ENCODE measurements at places on chromosomes 11 and 22. TPM values are rescaled to one million over a fixed set of nuclear protein-coding genes. Genes with fewer than 3 reads are reported as not detected.
A peak's percentile ranks its signal among the peaks of the same experiment; 100 is the strongest.

DNA sequence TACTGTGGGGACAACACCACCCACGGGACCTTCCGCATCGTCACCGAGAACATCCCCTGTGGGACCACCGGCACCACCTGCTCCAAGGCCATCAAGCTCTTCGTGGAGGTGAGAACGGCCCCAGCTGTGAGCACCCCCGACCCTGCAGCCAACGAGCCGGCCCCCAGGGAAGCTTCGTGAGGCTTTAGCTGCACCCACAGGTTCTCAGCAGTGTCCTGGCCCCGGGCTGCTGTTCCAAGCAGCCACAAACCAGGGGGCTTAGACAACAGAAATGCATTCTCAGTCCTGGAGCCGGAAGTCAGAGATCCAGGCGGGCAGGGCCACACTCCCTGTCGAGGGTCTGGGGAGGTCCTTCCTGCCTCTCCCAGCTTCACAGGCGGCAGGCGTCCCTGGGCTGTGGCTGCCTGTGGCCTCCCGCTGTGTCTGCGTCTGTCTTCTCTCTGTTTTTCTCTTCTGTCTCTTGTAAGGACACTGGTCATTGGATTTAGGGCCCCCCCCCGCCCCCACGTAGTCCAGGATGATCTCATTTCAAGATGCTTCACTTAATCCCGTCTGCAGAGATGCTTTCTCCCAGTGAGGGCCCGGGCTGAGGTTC, 12.5 kb downstream of the MUC5B start:
- DNase-seq: no peak

- DNase-seq: no peak
These were observed 37.7 kb upstream of the LRRC55 start for GRCh38 chr11:57144075-57144474.

- DNase-seq: no peak
These were observed 139.5 kb upstream of the GUCY1A2 start for GRCh38 chr11:107157809-107158187.

DNA sequence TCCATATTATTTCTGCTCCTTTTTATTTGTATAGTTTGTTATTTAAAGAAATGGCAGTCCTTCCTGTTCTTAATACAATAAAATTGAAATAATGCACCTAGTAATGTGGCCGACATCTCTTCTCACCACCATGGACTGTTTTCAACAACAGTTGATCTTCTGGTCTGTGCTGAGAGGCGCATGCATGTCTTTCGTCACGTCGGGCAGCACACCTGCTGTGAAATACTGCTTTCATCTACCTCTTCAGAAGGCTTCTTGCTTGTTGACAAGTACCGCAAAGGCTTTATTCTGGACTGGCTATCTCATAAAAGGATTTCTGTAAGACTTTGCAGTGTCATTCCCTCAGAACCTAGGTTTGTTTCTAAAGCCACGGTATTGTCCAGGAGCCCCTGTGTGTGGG, 13.9 kb upstream of the MYO18B start:
- no peak for DNase-seq

- no peak for DNase-seq
These were observed 1.5 kb upstream of the ANKRD42 start for GRCh38 chr11:83191986-83192385.

GRCh38 chr22:38300197-38300945, 16.9 kb downstream of the CSNK1E start:
- no peak for DNase-seq

DNA sequence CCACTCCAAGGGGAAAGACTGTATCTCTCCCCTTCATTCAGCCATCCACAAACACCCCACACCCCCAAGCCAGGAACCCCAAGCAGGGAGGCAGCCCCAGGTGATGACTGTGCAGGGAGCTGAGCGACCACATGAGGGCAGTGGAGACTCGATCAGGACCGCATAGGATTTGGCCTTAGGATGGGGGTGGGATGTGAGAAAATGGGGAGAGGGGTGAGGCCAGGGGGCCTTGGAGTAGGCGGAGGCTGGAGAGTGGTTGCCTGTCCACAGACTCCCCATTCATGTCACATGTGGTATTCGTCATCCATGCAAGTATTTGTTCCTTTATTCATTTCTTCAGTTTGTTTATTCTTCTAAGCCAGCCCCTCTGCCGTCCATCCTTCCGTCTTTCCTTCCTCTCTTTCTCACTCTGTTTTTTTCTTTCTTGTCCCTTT, 2.7 kb upstream of the RHOD start:
- peak; percentile 33 for DNase-seq

- DNase-seq: no peak
These were observed 818.9 kb downstream of the BRD1 start for GRCh38 chr22:49008682-49009235.

GRCh38 chr11:117418737-117419481, 91.3 kb downstream of the CEP164 start:
- DNase-seq: no peak

DNA sequence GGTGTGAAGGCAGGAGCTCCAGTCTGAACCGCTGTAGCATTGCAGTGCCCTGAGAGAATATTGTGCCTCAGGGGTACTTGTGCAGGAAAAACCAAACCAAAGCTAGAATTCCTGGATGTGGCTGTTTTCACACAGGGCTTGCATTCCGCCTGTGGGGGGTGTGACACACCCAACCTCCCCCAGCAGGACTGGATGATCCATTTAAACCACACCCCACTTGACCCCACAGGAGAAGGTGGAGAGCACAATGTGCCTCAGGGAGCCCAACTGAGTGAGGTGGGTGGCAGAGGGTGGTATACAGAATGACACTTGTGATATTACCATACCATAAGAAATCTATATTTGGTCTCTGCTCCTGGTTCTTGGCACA, 66.9 kb upstream of the SLC22A12 start:
- DNase-seq: no peak

- DNase-seq: no peak
These were observed 20.9 kb upstream of the KIAA0930 start for GRCh38 chr22:45261407-45262088.

DNA sequence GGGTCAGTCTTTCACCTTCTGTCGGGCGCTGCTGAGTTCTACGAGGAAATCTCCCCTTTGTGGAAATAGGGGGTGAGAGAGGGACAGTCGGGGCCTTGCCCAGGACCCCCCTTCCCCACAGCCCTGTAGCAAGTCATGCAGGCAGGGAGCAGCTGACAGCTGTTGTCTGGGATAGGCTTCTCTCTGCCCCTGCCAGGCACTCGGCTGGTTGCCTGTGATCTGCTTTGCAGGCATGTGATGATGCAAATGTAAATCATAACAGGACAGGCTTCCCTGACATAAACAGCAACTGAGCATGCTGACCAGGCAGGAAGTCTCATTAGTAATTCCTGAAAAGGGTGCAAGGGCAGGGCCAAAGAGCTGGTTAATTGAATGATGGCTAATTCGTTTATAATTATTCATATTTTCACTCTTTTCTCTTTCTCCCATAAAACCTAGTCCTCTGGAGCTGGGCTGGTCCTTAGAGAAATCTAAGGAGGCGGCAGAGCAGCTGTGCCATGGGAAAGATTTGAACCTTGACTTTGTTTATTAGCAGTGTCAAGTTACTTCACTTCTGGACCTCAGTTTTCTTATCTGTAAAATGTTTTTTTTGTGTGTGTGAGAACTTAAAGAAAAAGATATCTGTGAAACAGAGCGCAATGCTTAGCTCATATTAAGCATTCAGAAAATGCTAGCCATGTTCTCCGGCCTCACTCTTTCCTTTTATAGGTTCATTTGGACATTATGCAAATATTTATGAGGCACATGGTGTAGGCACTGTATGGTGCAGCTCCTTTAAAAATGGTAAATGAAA, 129.7 kb downstream of the LDLRAD3 start:
- no peak for DNase-seq

- no peak for DNase-seq
These were observed 25.4 kb downstream of the CREB3L1 start for GRCh38 chr11:46302866-46303265.

DNA sequence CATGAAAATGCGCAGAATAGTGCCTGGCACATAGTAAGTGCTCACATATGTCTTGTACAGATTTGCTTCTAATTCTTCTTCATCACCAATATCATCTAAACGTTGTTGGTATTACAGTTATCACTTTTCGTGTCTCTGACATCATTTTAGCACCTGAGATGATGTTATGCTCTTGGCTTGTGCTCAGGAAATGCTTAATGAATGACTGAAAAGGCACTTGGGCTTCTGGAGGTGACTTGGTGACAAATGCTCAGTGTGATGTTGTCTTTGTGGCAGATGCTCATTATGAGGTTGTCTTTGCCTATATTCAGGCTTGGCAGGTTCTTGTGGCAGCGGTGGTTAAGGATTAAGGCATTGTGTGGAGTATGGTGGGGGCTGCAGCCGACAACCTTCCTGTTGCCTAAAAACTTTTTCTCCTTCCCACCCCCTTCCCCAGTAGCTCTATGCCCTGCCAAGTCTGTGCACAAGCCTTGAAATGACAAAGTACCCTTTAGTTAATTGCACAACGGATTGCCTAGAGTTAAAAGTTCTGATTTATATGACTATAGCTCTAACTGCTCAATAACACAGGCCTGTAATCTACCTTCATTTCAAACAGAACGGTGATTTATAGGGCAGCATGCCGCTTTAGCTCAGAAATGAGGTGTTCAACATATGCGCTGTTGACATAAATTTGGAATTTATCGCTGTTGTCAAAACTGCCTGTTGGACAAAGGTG, 82.5 kb downstream of the ZBTB16 start:
- no peak for DNase-seq

DNA sequence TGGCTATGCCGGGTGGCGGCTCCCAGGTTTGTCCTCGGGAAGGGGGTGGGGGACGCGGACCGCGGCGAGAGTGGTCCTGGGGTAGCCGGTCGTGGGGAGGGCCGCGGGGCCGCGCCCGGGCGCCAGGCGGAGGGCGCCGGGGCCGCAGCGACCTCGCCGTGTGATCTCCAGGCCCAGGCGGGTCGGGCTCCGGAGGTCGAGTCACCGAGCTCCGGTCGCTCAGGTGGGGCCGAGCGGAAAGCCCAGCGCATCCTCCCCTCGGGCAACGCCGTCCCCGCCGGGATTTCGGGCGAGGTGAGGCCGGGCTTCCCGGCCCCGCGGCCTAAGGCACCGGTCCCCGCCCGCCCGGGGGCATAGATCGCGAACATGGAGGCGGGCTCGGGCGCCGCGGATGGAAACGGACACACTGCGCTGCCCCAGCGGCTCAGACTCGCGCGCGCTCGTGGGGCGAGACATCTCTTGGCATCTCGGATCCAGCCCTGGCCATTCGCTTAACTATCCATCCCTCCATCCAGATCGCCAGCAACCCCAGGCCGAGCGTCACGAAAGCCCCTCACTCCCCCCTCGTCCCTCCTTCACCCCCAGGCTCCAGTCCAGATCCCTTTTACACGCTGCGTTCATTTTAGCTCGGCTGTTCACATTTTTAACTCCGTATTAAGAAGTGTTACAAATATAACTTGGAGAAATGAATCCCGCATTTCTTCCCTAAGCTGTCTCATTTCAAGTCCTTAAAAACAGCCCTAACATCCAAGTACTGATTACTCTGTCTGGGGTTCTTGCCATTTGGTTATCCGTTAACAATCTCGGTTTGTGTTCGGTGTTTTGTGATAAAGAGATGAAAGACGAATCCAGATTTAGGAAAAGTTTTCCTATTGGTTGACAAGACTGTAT, 460 bp downstream of the ZC3H12C start:
- no peak for DNase-seq

Gene FKBP2
- total RNA-seq: 54.7 TPM

Gene YIF1A
- 58.1 TPM for total RNA-seq

Gene CFAP300
- total RNA-seq: 3.2 TPM

Gene OR10A2
- total RNA-seq: not detected

Gene ZNF280B
- total RNA-seq: 0.09 TPM

Gene APOL6
- total RNA-seq: 83.9 TPM

Gene VPS37C
- total RNA-seq: 13.0 TPM

Gene DSCAML1
- 10.9 TPM for total RNA-seq

Gene OR2AT4
- total RNA-seq: not detected
